ENCODE measurements at places on chromosomes 13 and 19.

DNA sequence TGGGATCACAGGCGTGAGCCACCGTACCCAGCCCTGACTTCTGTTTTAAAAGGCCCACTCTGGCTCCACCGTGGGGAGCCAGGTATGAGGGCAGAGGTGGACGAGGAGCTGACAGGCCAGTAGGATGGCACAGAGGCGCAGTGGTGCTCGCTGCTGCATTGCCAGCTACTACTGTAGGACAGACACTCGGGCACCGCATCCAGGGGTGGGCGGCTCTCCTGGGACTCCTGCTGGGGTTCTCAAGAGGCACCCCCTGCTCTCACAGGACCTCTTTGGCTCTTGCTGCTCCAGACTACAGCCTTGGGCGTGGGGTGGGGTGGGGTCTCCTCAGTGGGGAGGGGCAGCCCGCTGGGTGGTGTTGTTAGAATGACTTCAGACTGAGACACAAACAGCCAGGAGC lies 53.4 kb downstream of the LATS2 start:
- no peak for DNase-seq

GRCh38 chr13:19940106-19940505 lies 18.4 kb upstream of the ZMYM2 start:
- DNase-seq, result no peak

DNA sequence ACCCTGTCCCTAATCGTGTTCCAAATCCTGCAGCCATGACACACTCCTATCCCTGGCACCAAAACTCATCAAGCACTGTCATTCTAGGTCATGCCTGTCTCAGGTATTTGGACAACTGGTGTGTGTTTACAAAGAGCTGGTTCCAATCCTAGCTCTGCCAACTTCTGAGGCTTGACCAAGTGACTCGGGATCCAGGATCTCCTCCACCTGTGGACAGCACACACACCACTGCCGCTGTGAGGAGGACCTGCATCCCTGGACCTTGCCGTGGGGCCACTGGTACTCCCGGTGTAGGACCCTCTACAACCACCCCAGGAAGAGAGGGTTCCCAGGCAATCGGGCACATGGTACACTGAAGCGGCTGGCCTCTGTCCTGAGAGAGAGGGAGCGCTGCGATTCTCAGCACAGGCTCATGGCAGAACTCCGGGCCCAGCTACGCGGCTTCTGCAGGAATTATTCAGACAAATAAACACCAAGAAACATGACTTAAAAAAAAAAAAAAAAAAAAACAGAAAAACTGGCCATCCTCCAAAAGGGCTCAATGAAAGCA lies 20.4 kb downstream of the MLLT1 start:
- DNase-seq, result no peak

DNA sequence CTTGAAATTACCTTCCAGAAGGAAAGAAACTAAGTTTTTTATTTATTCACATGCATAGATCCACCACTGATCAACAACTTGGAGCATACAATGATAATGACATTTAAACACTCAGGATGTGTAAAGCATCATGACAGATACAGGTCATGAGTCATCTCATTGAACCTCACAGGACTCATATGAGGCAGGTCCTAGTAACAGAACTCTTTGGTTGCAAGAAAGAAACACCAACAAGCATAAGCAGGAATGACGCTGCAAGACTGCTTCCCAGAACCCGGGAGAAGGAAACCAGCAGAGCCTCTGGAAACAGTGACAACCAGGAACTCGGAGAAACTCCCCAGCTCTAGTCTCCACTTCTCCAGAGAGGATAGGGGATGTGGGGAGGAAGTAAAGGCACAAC lies 60.8 kb upstream of the IPO5 start:
- DNase-seq, result no peak

DNA sequence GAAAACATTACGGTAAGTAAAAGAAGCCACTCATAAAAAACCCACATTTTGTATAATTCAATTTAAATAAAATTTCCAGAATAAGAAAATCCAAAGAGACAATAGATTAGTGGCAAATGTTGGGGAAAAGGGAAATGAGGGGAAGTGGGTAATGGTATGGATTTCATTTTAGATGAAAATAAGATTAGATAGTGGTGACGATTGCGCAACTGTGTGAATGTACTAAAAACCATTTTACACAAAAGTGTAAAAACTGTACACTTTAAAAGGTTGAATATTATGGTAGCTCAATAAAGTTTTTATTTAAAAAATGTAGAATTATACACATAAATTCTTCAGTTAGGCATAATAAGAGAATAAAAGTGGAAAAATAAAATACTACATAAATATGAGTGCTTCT lies 3.7 kb downstream of the MBD3L1 start:
- no peak for DNase-seq

DNA sequence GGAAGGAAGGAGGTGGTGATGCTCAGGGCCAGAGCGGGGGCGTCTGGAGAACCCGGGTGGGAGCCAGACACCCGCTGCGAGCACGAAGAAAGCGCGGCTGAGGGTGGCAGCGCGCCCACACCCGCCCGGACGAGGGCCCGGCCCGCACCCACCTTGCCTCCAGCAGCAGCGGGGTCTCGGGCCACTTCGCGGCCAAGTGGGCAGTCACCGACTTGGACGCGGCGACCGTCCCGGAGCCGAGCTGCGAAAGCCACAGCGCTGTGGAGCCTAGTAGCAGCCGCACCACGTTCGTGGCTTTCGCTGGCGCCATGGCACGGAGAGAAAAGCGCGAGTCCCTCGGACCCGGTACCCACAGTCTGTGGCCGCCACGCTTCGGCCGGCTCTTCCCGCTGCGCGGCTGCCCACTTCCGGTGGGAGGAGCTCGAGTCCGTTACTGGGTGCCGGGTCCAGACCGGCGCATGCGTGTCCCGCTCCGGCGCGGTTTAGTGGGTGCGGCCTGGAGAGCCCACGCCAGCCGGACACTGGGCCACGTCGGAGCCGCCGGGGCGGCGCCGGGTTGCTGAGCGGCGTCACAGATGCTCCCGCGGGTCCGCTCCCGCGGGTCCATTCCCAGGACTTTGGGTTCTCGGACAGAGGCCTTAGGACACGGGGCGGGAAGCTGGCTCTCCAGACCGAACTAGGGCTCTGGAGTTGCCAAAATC lies at the start of gene UGGT2:
UGGT2 (minus strand) TSS at position 399 of the 701 bp plus-strand sequence; CDS start at position 310, 89 bp downstream.
- DNase-seq, result peak; percentile 39

- no peak for DNase-seq
These were observed 7.3 kb downstream of the C19orf53 start for GRCh38 chr19:13781547-13781946.

- no peak for DNase-seq
These were observed 3.2 kb downstream of the GPR183 start for GRCh38 chr13:99303863-99304521.

DNA sequence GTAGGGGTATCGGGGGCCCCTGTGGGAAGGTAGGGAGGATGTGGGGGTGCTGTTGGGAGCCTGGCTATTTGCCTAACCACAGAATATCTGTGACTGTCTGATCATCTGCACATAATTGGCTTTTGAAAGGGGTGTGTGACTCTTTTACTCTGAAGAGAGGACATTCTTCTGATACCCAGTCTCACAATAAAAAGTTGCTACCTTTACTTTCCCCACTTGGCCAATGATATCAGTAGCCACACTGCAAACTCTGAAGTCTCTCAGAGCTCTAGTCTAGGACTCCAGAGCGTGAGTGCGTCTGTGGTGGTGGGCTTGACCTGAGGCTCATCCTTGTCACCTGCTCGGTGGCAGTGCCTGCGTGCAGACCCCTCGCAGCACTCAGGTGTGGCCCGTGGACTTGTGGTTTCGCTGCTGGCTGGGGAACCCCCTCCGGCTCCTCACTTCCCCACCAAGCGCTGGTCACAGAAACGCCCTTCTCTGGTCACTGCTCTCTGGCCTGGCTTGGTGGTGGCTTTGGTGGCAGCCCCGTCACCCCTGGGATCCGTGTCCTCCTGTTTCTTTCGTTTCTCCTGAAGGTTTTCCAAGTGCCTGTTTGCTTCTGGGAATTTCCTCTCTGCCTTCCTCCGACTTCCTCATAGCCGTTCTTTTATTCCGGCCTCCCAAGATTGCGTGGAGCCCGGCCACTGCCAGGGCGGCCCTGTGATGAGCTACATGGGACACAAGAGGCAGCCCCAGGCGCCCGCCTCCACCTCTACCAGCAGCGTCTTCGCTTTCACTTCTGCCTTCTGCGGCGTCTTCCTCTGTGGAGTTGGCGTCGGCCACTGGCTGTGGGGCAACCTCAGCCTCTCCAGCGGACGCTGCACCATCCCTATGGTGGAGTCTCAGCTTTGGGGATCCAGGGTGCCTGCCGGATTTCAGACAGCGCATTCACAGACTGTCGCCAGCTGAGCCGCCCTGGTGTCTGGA lies 78.0 kb downstream of the ATP11A start:
- DNase-seq, result peak; percentile 54

DNA sequence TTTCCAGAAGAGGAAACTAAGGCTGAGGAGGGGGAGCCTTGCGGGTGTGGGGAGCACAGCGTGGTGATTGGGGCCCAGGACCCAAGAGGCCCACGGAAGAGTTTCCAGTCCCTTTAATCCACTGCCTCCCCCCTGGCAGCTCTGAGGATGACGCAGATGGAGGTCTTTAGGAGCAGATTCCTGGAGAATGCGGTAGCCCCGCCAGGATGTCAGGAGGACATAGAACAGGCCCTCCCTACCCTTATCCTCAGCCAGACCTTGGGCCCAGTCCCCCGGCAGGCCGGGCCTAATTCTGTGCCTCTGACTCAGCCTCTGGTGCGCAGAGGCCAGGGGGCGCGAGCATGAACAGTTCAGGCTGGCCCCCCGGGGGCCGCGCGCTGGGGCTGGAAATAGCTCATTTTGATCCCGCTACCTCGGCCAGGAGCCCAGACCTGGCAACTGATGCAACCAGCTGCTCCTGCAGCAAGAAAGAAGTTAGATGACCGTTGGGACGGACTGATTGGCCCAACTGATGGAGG lies 461 bp upstream of the HSPB6 start:
- DNase-seq, result no peak

GRCh38 chr19:4602915-4603314 lies 36.4 kb upstream of the TNFAIP8L1 start:
- DNase-seq, result no peak

DNA sequence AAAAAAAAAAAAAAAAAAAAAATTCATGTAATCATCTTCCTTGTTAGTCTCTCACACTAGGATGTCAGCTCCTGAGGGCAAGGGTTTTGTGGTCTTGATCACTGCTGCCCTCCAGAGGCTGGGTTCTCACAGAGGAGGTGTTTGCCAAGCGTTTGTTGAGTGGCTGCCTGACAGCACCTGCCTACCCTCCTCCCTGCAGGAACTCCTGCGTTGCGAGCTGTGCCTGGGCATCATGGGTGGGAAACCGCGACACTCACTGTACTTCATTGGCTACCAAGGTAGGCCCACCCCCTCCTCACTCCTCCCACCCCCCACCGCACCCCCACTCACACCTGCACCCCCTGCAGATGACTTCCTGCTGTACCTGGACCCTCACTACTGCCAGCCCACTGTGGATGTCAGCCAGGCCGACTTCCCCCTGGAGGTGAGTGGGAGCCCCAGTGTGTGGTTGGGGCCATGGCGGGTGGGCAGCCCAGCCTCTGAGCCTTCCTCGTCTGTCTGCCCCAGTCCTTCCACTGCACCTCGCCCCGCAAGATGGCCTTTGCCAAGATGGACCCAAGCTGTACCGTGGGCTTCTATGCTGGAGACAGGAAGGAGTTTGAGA lies 8.1 kb downstream of the ATG4D start:
- no peak for DNase-seq

DNA sequence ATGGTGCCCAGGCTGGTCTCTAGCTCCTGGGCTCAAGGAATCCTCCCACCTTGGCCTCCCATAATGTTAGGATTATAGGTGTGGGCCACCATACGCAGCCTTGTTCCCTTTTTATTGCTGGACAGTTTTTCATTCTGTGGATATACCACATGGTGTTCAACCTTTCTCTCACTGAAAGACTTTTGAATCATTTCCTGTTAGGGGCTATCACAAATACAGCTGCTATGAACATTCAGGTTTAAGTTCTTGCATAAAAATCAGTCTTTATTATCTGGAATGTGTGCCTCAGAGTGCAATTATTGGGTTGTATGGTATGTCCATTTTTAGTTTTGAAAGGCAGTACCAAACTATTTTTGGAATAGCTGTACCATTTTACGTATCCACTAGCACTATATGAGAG lies 647.2 kb downstream of the LIG4 start:
- DNase-seq, result no peak

GRCh38 chr13:45396533-45397095 lies 21.6 kb downstream of the SLC25A30 start:
- DNase-seq, result no peak

GRCh38 chr13:109802936-109803335 lies 16.6 kb upstream of the IRS2 start:
- DNase-seq, result no peak

DNA sequence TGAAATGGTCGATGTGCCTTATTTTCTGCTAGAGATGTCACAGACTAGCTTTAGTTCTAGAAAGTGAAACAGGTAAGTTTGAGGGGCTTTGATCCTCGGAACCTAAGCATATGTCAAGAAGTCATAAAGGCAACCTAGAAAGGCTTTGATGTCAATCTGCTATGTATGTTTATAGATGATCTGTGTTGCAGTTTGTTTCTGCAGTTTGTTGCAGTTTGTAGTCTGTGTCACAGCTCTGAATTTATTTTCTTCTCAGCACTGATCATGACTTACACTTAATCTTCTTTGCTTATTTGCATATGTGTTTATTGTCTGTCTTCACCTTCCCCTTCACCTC lies 5.9 kb downstream of the LSM14A start:
- no peak for DNase-seq

DNA sequence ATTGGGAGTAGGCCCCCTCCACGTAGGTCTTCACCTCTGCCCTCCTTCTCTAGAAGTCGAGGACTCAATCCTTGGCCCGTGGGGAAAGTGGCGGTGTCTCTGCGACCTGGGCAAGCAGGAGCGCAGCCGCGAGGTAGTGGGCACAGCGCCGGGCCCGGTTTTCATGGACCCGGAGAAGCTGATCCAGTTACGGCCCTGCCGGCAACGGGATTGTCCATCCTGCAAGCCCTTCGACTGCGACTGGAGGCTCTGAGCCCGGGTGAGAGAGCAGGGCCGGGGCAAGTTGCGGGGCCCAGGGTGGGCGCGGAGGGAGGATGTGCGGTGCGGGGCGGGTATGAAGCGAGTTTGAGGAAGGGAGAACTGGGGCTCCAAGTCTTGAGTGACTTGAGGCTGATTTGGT lies 2.2 kb downstream of the THSD8 start:
- DNase-seq, result no peak

DNA sequence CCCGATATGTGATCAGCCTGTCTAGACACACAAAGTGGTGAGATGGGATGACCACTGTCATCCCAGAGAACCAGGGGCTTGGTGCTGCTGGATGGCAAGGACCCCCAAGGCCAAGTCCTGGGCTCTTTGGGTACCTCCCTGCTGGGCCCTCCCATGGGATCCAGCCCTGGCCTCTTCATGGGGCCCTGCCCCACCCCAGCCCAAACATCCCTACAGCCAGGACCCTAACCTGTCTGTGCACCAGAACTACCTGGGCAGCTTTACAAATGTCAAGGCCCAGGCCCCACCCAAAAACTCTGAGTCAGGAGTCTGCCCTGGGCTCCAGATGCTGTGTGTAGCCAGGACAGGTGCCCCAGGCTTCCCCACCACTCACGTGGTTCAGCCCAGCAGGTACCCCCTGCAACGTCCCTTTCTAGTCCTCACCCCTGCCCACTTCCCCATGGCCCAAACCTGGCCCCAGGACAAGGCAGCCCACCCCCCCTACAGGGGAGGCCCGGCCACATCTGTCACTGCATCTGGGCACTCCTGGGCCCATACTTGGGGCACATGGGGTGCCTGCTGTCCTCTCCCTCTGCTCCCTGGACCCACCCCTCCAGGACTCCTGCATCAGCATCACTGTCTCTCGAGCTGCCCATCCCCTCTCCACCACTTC lies 233.5 kb downstream of the TUBA3C start:
- DNase-seq, result no peak

GRCh38 chr19:44817725-44818465 lies 9.0 kb downstream of the BCAM start:
- DNase-seq, result no peak

Measured in B cell (primary cell).